ENCODE measurements at places on chromosomes 4 and X.

GRCh38 chr4:75016472-75016871, 83.6 kb downstream of the PARM1 start:
- no peak for DNase-seq

GRCh38 chr4:87006426-87006675, 71.5 kb downstream of the AFF1 start:
- DNase-seq = no peak

DNA sequence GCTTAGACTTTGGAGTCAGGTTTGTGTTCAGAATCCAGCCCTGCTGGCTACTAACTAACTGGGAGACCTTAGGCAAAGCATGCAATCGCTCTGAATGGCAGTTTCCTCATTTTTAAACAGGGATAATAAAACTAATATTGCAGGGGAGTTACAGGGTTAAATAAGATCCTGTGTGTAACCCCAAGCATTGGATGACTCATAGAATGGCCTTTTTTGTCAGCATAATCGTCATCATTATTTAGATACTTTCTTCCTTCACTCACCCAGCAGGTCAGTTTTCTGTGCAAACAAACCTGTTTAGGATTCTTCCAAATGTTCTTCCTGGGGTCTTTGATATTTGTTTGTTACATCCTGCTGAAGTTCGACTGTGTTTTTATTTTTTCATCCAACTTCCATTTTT, 208.2 kb downstream of the EVC2 start:
- peak; percentile 20 for DNase-seq

GRCh38 chr4:185997296-185997695, 71.7 kb upstream of the TLR3 start:
- DNase-seq = no peak

- no peak for DNase-seq
Measured at GRCh38 chrX:74534569-74535038, 79.8 kb downstream of the RLIM start.

- peak; percentile 73 for DNase-seq
Measured at GRCh38 chrX:134622056-134622812, 36.0 kb downstream of the PLAC1 start.

DNA sequence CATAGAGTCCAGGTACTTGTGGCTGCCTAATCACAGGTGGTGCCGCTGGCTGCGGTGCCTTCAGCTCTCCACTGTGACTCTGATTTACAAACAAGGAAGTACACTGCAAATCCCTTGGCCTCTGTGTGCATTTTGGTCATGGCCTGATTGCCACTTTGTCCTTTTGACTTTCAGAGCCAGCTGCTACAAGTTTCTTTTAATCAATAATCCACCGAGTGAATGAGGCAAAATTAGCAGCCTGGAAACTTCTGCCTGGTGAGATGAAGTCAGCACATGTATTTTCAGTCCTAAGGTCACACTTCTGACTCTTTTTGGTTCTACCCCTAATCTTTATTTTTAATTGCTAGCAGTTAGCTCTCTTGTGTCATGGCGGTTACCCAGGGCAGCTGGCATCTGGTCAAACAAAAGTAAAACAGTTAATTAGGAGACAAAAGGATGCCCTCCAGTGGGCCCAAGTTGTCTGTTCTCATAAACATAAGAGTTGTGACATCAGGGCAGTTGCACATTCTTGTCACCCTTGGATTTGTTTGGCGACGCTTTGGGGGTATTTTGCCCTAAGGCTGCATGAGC, 62.3 kb upstream of the LNX1 start:
- DNase-seq = peak; percentile 15

- DNase-seq = no peak
Measured at GRCh38 chrX:50801135-50801534, 12.9 kb downstream of the SHROOM4 start.

DNA sequence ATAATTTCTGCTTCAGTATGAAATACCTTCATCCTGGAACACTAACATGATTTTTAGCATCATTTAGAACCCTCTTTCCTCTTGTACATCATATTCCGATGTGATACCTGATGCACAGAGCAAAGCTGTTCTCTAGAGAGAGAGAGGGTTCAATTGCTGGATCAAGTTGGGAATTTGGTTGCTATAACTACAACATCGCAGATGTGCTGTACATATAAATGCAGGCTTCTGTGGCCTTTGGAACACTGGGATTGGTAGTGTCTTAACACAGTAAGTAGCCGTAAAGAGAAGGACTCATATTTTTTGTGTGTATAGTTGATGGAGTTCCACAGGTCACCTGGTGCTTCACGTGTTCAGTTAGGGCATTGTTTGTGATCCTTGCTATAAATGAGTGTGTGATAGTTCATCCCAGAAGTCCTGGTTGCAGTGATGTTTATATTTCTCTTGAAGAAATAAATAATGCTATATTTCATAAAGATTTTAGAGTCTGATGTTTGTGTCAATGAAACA, 119.2 kb downstream of the RAPGEF2 start:
- no peak for DNase-seq

DNA sequence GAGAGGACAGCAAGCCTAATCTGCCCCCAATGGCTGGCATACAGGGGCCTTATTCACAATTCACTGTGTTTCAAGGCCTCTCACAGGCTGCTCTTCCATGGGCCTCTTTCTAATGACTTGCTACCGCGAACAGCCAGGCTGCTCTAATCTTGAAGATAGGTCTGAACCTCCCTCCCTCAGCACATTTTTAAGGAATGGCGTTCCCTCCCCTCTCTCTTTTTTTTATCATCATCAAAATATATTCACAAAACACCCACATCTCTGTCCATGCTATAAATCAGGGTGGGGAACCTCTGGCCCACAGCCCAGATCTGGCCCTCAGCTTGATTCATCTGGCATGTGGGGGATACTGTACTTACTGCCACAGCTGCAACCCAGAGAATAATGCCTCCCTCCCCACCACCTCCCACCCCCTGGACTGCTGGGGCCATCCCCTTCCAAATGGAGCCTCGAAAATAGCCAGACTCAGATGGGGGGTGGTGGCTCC, 76.2 kb upstream of the PLAC1 start:
- DNase-seq = no peak

- no peak for DNase-seq
Measured at GRCh38 chr4:39367166-39367565, 1.0 kb upstream of the RFC1 start.

DNA sequence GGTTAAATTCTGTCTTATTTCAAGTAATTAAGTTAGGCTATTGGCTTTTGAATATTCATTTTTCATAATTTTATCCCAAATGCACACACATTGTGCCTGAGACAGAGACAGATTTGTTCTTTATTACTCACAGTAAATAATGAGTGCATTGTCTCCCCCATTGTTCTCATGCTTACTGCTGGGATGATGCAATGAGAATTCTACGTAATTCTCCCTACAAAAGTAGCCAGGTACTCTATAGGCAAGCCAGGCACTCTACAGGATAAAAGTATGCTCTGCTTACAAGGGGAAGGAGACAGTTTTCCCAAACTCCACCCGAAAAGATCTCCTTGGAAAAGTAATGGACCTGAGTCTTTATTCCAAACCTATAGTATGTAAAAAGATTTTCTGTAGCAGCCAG, 1890.7 kb upstream of the PCDH10 start:
- no peak for DNase-seq

DNA sequence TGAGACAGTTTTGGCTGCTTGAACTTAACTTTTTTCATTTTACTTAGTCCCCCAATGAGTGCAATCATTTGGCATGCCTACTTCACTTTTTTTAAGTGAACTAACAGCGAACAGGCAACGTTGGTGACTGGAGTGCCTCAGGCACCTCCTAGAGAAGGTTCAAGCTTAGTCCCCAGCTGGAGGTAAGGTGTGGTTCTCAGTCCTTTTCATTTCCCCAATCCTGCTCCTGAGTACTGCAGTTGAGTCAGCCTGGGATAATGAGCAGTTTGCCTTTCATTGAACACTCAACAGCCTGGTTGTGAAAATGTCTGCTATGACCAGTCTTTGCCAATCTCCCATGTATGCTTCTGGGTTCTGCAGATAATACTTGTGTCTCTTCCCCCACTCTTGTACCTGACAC, 109.5 kb downstream of the CDKL5 start:
- DNase-seq = no peak

DNA sequence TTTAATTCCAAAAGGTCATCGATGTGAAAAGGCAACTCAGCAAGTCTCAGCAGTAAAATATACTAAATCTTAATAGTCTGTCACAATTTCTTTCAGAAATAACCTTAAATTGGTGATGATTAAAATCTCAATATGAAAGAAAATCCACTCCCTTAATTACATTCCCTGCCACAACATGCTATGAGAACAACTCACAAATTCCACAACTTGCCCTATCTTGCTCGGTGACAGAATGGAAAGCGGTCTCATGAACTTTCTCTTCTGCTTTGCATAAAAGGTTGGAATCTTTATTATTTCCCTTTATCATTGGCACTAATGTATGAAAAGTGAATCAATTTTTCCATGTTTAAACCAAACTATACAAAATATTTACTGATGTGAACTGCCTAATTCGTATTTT, 380.8 kb downstream of the TMA16 start:
- no peak for DNase-seq

DNA sequence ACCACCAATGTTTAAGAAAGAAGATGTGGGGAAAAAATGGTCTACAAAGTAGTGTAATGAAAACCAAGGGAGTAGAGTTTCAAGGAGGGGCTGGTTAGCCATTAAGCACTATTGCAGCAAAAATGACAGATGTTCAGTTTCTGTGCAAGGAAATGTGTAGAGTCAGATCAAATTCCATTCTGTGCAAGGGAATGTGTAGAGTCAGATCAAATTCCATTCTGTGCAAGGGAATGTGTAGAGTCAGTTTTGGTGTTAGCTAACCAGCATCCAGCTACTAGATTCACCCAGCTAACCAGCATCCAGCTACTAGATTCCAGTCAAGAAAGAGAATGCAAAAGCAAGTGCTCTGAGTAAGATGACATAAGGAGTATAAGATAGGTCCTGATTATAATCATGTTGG, 208.8 kb downstream of the COX18 start:
- no peak for DNase-seq

GRCh38 chr4:99710681-99711345, 53.2 kb upstream of the C4orf54 start:
- DNase-seq = no peak

GRCh38 chrX:150062292-150063137, 124.2 kb upstream of the EOLA2 start:
- DNase-seq = no peak

- DNase-seq = no peak
Measured at GRCh38 chrX:83516597-83516996, 8.5 kb downstream of the POU3F4 start.

- DNase-seq = no peak
Measured at GRCh38 chrX:71618303-71618721, at the start of gene CXCR3. CXCR3 (minus strand) TSS chrX:71618511; CDS start chrX:71618449, 62 bp downstream.

GRCh38 chr4:40870150-40870549, 120.4 kb downstream of the NSUN7 start:
- no peak for DNase-seq

- DNase-seq = no peak
Measured at GRCh38 chrX:18825375-18825774, 117.9 kb downstream of the PPEF1 start.

GRCh38 chr4:132691668-132692067, 457.4 kb upstream of the PCDH10 start:
- DNase-seq = no peak

DNA sequence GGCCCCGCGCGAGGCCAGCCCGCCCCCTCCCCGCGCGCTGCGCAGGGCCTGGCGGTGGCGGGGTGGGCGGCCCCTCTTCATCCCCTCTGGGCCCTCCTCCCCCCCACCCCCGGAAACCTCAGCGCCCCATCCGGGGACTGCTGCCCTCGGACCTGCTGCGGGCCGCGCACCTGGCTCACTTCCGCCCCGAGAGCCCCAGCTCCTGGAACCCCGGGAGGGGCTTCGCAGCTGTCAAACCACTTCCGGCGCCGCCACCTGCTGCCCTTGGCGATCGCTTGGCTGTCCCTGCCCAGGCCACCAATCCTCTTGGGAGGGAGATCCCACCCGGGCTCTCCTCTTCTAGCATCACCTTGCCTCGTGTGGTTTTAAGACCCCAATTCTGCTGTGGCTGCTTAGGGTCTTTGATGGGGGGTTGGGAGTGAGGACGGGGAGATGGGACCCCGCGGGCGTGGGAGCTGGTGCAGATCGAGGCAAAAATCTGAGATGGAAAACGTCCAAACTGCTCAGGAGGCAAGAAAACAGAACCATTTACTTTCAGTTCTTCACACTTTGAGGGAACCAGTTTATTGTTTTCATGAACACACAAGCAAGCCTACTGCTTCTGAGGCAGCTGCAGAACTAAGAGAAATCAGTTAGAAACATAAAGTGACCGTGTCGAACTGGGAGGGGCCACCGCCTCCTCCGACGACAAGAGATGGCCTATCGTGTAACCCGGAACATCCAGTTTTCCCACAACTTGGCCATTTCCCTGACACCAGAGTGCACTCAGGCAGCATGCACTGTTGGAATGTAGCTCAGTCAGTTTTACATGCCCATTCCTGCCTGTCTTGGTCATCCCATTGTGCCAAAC, 754 bp downstream of the MTMR1 start:
- peak; percentile 76 for DNase-seq

GRCh38 chr4:179415037-179415846, 1973.0 kb upstream of the AGA start:
- DNase-seq = no peak

- DNase-seq = no peak
Measured at GRCh38 chr4:79915246-79915645, 157.8 kb downstream of the ANTXR2 start.

- DNase-seq = no peak
Measured at GRCh38 chr4:182400790-182401189, 157.6 kb downstream of the TENM3 start.

GRCh38 chr4:41989994-41990364, 351 bp upstream of the SLC30A9 start:
- DNase-seq = no peak

DNA sequence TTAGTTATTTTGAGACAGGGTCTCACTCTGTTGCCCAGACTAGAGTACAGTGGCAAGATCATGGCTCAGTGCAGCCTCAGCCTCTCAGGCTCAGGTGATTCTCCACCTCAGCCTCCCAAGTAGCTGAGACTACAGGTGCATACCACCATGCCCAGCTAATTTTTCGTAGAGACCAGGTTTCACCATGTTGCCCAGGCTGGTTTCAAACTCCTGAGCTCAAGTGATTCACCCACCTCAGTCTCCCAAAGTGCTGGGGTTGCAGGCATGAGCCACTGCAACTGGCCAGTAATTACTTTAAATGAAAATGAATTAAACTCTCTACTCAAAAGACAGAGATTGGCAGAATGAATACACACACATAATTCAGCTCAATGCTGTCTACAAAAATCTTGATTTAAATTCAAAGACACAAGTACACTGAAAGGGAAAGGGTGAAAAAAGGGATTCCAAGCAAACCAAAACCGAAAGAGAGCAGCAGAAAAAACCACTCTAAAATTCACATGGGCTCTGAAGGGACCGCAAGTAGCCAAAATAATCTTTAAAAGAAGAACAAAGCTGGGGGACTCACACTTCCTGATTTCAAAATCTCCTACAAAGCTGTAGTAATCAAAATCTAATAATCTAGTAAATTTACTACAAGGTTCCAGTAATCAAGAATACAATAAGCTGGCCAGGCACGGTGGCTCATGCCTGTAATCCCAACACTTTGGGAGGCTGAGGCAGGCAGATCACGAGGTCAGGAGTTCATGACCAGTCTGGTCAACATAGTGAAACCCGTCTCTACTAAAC, 11.8 kb upstream of the SPON2 start:
- DNase-seq = no peak
